Ureter (tissue), 1 donor: ENCODE measurements at places on chromosomes 11 and 22. TPM values are rescaled to one million over a fixed set of nuclear protein-coding genes. Genes with fewer than 3 reads are reported as not detected.

CSF2RB gene
- total RNA-seq = 8.6 TPM

PKDREJ gene
- total RNA-seq = 0.13 TPM

- DNase-seq = no peak
These were observed 57.6 kb downstream of the TNRC6B start for GRCh38 chr22:40235308-40235707.

DNA sequence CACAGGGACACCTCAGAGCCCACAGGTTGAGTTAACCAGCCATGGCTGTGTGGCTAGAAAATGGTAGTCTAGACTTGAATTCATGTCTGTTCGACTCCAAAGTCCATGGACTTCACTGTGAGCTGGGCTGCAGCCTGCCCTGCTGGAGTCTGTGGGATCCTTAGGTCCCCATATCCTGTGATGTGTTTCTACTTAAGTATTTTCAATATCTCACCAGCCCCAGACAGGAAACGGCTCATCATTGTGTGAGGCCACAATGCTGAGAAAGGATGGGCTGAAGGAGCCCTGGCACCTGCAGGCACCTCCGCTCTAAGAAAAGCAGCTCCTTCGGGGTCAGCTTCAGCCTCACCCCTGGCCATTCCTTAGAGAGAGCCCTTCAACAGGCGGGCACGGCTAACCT is 93.1 kb downstream of the NAT10 start:
- no peak for DNase-seq

DNA sequence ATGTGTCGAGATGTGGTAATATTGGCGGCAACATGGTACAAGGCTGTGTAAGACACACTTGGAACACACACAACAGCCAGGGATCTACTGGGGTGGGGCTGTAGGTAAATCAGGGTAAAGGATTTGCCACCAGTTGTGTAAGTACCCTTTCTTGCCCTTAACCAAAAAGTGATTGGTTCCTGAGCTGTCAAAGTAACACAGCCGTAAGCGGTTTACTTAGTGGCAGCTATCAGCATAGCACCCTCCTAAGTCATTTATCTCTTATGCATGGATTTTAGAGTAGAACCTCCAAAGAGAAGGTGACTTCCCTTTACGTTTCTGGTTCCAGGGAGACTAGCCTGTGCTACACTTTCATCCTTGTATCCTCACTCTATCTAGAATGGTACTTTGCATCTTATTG is 57.2 kb downstream of the SPECC1L start:
- no peak for DNase-seq
